Naive thymus-derived CD4-positive, alpha-beta T cell (primary cell): ENCODE measurements at places on chromosomes 3 and 15. TPM values are rescaled to one million over a fixed set of nuclear protein-coding genes. Genes with fewer than 3 reads are reported as not detected.
A peak's percentile ranks its signal among the peaks of the same experiment; 100 is the strongest.

- DNase-seq, result peak; percentile 3
Measured at GRCh38 chr3:138082085-138082991, 33.1 kb downstream of the DZIP1L start.

DNA sequence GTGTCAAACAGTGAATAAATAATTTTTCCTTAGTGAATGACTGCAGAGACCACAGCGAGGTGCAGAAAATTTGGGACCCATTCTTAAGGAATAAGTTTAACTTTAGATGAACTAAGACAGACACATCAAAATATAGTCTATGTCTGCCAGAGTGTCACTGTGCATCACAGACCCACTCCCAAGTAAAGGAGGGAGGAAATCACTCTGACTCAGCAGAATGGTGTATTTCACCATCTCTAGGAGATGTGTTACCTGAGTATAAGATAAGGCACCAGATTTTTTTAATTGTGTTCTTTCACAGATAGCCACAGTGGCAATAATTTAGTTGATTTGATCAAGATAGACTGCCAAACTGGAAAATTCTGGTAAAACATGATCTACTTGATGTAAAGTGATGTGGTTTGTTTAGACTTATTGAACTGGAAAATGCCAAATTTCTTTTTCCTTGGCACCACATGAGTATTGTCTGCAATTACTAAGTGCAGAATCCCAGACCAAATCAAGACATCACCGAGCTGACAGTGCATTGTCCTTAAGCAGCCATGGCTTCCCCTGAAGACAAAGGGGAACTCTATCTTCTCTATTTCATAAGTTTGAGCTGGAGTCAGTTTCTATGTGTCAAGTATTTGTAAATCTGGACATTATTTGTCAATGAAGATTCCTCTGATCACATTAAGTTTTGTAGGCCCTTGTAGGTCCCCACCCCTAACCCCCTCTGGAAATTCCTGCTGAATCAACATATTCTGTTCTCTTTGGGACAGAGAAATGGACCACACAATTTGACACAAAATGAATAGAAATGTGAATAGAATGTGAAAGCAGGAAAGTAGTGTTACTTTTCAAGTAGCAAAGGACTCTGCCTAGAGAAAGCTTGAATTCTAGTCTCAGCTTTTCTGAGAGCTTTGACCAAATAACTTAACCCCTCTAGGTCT, 47.6 kb downstream of the TIPARP start:
- DNase-seq, result no peak

- no peak for DNase-seq
Measured at GRCh38 chr3:31196881-31197364, 302.5 kb upstream of the GADL1 start.

GRCh38 chr15:48205981-48206380, at the start of gene SLC12A1:
Gene SLC12A1 (plus strand): TSS chr15:48206302. CDS start chr15:48207720, 1,418 bp downstream.
- no peak for DNase-seq

Gene THBS1
- 1.3 TPM in 2 replicates for total RNA-seq
